ENCODE measurements at places on chromosomes 2 and 18.

DNA sequence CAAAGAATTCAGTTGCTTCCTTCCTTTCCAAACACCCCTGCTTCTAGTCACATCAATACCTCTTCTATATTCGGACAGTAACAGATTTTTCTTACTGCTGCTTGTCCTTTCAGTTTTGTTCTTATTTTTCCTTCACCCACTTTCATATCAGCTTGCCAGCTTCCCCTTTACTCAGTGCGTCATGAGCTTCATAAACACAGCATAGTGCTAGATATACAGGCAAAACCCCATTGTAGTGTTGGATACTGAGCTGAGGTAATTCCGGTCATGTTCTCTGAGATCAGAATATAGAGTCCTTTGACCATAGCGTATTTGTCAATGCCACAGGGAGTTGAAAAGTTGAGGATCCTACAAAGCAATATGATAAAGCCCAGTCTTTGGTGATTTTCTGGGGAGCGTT is 2.4 kb downstream of the FARP2 start:
- DNase-seq: no peak

GRCh38 chr2:111169924-111170323 is 49.2 kb downstream of the BCL2L11 start:
- DNase-seq: no peak

DNA sequence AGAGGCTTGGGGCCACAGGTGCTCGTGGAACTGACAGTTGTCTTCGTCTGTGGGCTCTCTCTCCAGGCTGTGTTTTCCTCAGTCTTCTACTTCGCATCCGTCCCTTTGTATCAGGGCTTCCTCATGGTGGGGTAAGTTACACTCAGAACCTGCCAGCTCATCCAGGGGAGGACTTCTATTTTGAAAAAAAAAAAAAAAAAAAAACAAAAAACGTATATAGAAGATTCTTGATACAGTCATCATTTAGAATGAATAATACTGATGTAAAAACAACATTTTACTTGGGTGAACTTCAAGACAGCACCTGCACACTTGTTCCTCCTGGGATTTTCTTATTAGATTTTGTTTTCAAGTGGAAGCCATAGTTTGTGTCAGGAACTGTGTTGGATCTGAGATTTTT is 47.7 kb upstream of the NFATC1 start:
- no peak for DNase-seq

- DNase-seq: no peak
These were observed 114.3 kb downstream of the MGAT5 start for GRCh38 chr2:134368009-134368817.

DNA sequence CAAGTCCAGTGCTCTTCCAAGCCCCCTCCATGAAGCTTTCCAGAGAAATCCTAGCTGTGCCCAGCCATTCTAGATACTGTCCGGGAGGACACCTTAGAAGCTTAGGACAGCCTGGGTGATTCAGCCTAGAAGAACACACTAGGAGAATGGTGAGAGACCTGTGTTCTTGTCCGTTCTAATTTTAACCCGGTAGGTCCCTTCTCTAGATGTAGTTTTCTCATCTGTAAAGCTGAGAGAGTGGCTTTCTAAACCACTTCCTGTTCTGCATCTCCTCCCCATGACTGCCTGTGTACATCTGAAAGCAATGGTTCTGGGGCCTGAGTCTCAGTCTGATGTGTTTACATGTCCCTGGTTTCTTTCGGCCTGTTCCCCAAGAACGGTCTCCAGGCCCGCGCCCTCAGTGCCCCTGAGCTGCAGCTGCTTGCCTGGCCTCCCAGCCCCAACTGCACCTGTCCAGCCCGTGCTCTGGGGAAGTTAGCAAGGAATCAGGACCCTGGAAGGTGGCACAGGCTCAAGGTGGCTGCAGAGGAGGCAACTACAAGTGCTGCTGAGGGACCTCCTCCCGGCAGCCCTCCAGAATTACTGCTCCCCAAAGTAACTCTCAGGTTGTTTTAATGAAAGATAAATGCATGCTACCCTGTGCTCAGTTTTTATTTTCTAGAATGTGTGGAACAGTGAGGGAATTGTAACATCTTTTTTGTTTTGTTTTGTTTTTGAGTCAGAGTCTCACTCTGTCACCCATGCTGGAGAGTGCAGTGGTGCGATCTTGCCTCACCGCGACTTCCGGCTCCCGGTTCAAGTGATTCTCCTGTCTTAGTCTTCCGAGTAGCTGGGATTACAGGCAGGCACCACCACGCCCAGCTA is 105.9 kb downstream of the LBH start:
- DNase-seq: no peak

GRCh38 chr2:236369661-236370062 is 105.5 kb upstream of the ASB18 start:
- no peak for DNase-seq
